ENCODE measurements at places on chromosomes 3 and 15.
A peak's percentile ranks its signal among the peaks of the same experiment; 100 is the strongest.

GRCh38 chr15:63014578-63014977 lies 28.0 kb upstream of the TPM1 start:
- no peak for DNase-seq

DNA sequence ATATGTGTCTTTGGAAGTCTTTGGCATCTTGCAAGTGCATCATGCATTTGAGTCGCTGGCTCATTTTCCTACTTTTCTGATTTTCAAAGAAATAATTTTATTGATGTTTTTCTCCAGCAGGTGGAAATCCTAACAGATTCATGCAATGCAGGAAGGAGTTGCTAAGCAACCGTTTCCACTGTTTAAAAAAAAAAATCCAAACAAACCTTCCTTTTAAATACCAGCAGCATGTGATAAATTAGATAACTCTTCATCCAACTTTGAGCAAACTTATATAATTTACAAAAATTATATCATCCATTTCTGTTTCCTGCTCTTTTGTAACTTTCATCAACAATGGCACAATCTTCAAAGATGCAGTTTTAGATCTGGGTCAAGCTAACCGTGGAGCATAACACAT lies 364.1 kb downstream of the MFSD1 start:
- peak; percentile 88 for DNase-seq

DNA sequence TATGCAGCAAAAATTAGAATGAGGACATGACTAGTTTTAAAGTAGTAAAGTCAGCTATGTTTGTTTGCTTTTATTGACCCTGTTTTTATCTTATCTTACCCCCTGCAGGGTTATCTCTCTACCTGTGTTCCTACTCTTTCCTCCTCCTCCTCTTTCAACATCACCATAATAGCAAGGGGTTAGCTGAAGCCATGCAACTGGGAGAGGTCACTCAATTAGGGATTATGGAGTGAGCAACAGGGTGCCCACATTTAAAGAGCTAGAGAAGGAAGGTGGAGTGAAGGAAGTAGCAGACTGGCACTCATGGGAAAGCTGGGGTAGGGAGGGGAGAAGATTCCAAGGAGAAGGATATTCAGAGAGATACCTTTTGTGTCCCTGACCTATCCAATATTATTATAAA lies 125.9 kb downstream of the LRTM1 start:
- DNase-seq = no peak

DNA sequence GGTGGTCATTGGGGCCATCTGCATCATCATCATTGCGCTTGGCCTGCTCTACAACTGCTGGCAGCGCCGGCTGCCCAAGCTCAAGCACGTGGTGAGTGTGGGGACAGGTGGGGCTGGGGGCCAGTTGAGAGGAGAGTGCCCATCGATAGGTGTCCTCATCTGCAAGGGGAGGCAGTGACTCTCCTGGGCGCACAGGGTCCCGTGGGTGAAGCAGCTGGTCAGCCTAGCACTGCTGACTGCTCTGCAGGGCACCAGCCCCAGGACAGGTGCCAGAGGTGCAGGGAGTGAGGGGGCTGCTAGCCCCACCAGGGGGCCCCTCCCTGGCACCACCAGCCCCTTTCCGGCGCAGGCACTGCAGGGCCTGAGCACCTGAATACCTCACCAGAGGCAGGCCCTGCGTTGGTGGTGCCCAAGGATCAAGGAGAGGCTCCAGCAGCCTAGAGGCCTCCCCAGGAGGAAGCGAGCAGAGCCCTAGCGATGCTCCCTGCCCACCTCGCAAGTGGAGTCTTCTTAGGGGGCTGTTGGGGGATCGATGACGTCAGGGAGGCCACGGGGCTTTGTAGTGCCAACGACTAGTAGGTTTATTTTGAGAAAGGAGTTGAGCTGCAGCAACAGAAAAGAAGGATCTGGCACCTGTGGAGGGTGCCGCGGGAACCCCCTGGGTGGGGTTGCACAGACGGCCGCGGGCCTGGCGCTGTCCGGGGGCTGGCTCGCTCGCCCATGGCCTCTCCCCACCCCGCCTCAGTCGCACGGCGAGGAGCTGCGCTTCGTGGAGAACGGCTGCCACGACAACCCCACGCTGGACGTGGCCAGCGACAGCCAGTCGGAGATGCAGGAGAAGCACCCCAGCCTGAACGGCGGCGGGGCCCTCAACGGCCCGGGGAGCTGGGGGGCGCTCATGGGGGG lies 976 bp upstream of the ABTB1 start:
- DNase-seq = no peak

GRCh38 chr3:17810759-17811158 lies 68.3 kb upstream of the TBC1D5 start:
- DNase-seq = peak; percentile 42

DNA sequence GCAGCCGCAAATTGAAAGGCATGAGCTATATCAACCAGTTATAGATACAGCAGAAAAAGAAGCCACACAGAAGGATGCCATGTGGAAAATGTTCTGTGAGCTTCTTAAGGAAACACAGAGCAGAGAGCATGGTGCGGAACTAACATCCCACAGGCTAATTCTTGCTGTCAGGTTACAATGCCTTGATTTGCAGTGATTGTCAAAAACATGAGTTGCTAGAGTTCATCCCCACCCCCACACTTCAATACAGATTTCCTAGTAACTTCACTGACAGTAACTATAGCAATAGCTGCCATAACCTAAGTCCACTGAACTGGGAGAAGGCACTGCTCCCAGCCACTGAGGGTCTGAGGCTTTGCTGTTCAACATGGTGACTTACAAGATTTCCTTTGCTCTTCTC lies 821.6 kb downstream of the SQOR start:
- DNase-seq = no peak

DNA sequence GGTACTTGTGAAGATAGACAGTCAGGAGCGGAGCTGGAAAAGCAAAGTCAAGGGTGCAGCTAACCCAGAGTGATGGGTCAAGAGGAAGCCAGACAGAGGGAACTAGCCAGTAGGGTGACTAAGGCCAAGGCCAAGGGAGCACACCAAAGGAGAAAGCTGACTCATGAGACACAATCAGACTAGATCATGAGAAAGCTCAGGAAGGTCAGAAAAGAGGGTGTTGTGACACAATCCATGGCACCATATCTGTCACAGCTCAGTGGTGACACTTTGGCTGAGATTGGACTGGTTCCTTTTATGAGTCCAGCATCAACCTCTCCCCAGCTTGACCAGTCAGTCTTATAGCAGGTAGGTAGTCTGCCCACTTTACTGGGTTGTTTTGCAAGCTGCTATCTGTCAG lies 22.2 kb downstream of the P2RY1 start:
- DNase-seq = no peak

DNA sequence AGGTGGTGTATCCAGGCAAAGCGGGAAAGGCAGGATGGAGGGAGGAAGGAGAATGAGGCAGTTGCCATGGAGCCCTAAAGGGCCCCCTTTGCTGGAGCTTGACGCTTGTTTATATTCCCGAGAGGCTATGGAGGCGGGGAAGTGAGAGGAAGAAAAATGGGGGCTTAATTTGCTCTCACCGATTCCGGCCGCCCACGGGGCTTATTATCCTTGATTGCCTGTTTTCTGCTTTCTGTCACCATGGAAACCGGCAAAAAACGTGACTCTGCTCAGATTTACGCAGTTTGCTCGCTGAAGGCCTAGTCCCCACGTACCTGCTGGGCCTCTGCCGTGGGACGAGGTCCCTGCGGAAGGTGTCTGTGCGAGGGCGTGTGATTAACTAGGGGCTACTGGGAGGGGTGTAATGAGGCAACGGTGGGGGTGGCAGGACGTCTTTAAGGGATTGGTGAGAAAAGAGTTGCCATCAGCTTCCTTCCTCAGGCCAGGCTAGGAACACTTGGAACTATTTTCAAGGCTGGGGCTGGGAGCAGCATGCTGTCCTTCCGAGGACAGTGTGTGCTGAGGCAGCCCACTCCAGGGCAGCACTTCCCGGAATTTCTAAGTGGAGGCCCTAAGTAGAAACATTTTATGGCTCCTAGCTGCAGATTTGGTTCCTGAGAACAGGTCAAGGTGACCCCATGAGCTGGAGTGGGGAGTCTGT lies 110.8 kb upstream of the NDN start:
- no peak for DNase-seq

GRCh38 chr3:37554364-37554763 lies 307.3 kb upstream of the CTDSPL start:
- DNase-seq = no peak

- peak; percentile 66 for DNase-seq
These were observed 518.4 kb downstream of the FOXP1 start for GRCh38 chr3:71064956-71065763.

GRCh38 chr15:61226361-61227256 lies 2.5 kb downstream of the RORA start:
- DNase-seq = no peak

DNA sequence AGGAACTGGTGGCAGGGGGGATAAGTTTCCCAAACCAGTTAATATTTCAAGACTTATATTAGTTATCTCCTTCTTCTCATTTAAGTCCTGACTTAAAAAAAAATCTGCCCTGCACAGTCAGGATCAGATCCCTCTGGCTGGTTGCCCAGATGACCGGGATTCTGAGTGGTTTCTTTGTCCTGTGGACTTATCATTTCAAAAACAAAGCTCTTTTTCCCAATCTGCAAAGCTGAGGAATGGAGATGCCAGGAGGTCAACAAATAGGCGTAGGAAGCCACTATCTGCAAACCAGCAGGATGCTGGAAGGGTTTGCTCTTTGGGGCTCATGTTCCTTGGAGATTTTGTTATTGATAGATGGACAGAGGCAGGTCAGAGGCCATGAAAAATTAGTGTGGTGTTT lies 5.8 kb downstream of the C3orf20 start:
- DNase-seq = peak; percentile 49

DNA sequence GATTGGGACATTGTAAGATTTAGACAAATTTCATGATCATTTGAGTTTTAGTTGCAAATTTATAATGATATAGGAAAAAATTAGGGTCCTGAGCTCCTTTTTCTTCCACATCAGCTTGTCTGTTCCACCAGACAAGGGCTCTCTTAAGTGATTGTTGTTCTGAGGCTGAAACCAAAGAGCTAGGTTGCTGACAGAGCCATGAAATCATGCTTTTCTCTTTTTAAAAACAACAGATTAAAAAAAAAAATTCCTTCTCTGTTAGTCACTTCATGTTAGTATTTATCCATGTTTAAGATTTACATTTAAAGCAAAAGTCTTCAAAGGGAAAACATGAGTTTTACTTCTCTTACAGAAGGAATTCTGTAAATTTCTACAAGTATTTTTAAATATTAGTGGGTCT lies 56.8 kb downstream of the ATP2C1 start:
- DNase-seq = no peak

DNA sequence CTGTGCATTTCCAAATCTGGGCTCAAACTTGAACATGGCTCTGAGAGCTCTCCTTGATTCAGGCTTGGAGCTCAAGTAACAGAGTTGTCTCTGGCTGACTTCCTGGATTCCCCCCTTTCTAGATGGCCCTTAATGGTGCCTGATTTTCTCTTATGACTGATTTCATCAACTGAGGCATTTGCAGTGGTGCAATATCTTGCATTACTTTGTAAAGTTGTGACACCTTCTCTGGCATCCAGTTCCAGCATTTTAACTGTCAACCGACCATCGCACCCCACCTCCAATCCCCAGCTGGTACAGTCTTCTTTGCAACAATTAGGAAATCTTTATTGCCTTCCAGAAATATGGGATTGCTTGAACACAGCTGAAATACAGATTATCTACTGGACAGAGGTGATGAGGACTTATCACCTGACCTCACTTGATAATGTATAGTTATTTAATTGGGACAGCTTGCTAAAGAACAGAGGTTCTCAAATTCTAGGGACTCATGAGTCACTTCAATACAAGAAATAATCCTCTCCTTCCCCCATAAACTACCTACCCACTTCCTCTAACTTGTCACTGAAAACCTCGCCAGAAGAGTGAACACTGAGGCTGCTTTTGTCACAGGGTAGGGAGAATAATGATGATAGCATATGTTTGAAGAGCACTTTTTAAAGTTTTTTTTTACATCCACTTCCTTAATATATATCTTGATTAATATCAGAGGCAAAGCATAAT lies 41.8 kb downstream of the FILIP1L start:
- no peak for DNase-seq

DNA sequence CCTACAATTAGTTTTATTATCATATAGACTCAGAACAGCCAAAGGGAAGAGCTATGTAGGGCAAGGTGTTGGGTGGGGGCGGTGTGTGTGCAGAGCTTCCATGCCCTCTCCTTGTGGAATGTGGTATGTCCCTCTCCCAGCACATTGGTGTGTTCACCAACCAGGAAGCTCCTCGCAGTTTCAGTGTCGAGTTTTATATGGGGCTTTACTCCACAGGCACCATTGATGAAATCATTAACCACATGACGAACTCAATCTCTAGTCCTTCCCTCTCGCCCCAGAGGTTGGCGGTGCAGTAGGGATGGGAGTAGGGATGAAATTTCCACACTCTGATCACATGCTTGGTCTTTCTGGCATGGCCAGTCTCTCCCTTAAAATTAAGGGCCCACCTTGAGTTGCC lies 13.6 kb upstream of the SRP14 start:
- no peak for DNase-seq

DNA sequence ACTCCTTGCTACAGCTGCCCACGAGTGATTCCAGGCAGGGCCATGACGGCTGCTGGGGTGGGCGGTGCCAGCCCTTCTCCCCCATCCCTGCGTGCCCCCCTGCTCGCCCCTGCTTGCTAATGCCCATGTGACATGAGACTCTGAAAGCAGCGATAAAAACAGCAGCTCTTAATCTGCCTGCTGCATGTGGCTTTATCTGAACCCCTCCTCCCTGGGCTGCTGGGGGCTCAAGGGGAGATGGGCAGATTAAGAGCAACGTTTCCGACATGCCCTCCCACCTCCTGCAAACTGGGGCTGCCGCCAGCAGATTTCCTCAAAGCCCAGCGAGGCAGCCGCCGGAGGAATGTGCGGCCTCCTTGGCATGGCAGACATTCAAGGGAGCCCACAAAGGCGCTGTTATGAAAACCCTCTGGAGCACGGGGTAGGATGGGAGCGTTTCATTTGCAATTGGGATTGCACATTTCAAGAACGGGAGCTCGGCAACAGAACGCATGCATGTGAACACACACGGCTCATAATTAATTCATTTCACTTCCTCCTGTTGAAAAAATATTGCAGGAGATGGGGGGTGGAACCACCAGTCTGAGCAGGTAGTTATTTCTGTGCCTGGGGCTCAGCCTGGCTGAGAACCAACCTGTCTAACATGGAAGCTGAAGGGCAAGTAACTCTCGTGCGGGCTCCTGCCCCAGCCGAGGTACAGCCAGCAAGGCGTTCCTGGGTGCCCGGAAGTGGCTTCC lies 504.2 kb upstream of the PROK2 start:
- peak; percentile 39 for DNase-seq

DNA sequence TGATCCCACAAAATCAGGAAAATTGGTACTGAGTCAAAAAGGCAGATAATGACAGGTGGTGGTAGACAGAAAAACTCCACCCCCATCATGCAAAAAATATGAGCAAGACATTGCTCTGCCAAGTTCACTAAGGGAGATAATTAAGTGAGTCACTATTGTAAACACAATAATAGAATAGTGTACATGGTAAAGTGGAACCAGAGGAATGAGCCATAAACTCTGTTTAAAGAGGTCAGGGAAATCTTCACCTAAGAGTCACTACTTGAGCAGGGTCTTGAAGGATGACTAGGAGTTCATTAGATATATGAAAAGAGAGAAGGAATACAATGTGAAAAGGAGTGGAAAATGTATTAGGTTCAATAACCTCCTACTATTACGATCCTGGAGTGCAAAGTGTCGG lies 213.4 kb upstream of the PEX5L start:
- no peak for DNase-seq

Data from dermis blood vessel endothelial cell (primary cell).